NCI-H1092 treated with DMSO at 0.1 percent for 48 hours (cell line): ENCODE measurements at places on chromosomes 4 and X.

DNA sequence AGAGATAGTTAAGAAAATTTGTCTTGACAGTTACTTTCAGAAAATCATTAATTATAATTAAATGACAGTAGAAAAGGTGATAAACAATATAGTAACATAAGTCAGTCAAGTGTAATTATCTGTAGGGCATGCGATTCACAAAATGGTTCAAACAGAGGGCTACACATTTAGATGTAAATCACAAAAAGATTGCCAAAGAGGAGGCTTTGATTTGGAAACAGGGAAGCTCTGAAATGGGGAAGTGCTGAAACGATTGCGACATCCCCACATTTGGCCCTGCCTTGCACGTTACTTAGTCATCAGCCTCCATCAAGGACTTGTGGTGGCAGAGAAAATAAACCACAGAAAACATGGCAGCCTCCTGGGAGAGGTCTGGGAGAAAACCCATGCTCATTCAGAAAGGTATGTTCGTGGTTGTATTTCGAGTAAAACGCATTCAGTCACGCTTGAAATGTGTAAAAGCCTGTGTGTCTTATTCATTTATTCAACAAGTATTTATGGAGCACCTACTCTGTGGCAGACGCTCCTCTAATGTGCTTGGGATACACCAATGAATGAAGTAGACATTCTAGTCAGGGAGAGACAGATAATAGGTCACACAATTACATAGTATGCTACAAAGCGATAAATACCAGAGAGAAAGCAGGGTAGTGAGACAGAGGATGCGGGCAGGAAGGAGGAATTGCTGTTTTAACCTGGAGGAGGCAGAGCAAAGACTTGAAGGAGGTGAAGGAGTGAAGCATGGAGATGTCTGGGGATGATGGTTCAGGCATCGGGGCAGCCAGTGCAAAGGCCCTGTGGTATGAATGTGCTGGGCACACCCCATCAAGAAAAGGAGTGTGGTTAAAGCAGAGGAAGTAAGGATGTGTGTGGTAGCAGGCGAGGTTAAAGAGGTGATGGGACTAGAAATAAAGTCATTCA, 7.8 kb downstream of the RBM47 start:
- no peak for DNase-seq

- DNase-seq: no peak
These were observed 557.2 kb upstream of the GRIA3 start for GRCh38 chrX:122626871-122627270.

GRCh38 chr4:124899997-124900396, 187.5 kb upstream of the ANKRD50 start:
- no peak for DNase-seq

DNA sequence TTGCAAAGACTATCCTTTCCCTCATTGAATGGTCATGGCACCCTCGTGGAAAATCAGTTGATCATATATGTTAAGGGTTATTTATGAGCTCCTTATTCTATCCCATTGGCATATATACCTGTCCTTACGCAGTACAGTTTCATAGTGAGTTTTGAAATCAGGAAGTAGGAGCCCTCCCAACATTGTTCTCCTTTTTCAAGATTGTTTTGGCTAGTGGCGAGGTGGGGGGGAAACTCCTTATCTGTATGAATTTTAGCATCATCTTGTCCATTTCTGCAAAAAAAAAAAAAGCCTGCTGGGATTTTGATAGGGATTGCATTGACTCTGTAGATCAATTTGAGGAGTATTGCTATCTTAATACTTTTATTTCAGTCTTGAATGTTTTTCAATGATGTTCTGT, 2.5 kb upstream of the USP9X start:
- DNase-seq: no peak

DNA sequence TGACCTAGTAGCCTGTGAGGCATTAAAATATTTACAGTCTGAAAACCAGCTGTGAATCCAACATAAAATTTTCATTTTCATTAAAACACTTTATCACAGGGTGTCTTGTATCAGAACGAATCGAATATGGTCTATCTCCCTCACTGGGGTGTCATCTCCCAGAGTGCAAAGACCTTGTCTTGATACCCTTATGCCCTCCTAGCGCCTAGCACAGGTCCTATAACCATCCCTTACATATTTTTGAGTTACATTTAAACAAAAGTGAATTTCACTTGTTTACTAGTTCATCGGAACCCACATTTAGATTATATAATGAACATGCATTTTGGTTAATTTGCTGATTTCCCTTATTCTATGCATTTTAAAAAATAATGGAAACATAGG, 14.0 kb downstream of the DIPK2B start:
- no peak for DNase-seq

DNA sequence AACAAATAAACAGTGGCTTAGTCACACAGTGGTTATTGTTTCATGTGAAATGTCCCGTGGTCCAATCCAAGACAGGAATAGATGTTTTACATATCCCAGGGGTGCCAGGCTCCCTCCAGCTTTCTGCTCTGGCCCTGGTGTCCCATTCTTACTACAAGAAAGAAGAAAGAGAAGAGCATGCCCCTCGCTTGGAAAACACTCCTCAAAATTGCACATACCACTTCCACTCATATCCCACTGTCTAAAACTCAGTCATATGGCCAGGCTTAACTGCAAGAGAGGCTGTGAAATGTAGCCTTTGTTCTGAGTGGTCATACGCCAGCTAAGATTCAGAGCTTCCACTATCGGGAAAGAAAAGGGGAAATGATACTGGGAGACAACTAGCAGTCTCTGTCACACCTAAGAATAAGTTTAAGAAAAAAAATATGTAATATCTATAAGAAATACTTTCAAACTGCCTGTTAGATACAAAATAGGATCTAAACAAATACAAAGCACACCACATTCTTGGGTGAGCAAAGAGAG, 306.8 kb upstream of the FAM241A start:
- DNase-seq: no peak

- DNase-seq: no peak
These were observed 924 bp upstream of the IRAK1 start for GRCh38 chrX:154020536-154021115.

GRCh38 chrX:106692425-106693065, 34.0 kb upstream of the RNF128 start:
- DNase-seq: no peak
